Iris pigment epithelial cell (primary cell): ENCODE measurements at places on chromosomes 5 and 9.

DNA sequence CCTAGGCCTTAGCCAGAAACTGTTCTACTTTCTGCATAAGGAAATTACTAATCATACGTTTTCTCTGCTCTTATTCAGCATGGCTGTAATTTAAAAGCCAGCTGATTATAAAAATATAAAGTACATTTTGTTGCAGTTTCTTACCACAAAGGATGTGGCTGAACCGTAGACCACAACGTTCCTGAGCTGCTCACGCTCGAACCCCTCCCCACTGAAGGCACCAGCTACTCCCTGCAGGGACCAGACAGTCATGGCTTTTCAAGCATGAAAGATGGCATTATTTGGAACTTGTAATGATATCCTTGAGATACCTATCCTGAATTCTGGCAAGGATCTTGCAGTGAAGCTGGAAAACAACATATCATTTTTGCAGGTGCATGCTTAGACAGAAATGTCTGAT lies 91.8 kb upstream of the DMRT1 start:
- DNase-seq = no peak

DNA sequence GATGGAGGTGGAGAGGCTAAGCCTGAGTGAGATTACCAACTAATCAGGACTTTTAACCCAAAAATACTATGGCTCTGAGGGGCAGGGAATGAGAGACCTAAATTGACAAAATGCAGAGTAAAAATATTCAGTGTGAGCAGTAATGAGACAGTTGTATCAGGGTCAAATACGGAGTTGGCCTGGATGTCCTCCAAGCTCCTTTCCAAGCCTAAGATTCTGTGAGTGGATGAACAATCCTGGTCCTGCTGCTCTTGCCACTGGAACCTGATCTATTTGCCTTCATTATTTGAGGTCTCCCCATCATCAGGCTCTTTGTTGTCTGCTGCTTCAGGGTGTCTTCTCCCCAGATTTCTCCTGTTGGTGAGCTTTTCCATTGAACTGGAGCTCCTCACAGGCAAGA lies 1.1 kb downstream of the PDCD1LG2 start:
- no peak for DNase-seq

DNA sequence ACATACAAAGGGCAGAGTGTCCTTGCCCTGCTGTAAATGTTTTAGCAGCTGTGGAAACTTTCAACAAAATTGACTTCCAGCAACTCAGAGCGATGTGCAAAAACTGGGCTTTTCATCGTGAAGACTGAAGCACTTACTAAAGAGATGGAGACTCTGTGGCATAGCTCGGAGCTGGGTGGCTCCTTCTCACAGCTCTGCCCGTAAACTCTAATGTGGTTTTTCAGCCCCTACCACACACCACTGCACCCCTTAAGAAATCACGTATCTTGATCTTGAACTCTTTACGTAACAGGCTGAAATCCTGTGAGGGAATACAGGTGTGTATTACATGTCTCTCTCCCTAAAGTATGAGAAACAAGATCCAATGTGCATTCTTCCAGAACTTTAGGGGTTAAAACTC lies 124.4 kb downstream of the MEF2C start:
- DNase-seq = no peak

GRCh38 chr5:59358005-59358861 lies 535.3 kb downstream of the PDE4D start:
- peak; percentile 96 for DNase-seq

GRCh38 chr9:546797-547223 lies 294.7 kb upstream of the DMRT1 start:
- DNase-seq = no peak

GRCh38 chr9:131727184-131727759 lies 12.6 kb downstream of the RAPGEF1 start:
- DNase-seq = peak; percentile 68

DNA sequence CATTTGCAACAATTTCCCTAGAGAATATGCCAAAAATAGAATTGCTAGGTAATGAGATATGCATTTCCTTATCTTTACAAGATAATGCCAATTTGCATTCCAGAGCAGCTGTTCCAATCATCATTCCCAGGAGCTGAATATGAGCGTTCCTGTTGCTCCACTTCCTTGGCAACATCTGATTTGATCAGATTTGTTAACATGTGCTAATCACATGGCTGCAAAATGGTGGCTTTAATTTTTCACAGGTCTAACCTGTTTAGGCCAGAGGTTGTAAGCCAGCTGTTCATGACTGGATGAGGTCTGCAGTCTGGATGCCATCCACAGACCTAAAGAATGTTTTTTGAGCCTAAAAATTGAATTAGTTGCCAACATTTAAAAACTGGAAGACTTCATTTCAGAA lies 220.7 kb upstream of the IL12B start:
- no peak for DNase-seq

- DNase-seq = peak; percentile 24
Observed at GRCh38 chr9:15401266-15401665, 21.4 kb upstream of the SNAPC3 start.
